Right renal cortex interstitium (tissue), 3 donors: ENCODE measurements at places on chromosomes 6 and 20.

DNA sequence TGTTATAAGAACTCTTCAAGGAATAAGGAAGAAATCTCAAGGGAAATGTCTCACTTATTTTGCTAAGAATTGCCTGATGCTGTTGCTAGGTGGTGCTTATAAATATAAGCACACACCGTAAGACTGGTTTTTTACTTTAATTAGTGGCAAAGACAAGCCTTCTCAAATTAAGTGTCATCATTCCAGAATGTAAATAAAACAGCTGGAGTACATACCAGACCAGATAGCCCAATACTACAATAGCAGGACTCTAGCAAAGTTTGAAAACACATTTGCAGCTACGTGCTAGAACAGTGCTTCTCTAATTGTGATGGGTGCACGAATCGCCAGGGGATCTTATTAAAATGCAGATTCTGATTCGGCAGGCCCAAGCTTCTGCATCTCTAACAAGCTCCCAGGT, 6.8 kb downstream of the CNKSR3 start:
- DNase-seq: no peak

GRCh38 chr6:30446259-30446658, 43.0 kb upstream of the HLA-E start:
- no peak for DNase-seq

- no peak for DNase-seq
These were observed 250.9 kb upstream of the RREB1 start for GRCh38 chr6:6856538-6857523.

- no peak for DNase-seq
These were observed 86.8 kb upstream of the SNAP25 start for GRCh38 chr20:10131732-10132345.

- no peak for DNase-seq
These were observed 20.1 kb upstream of the EMILIN3 start for GRCh38 chr20:41386502-41387427.

GRCh38 chr6:43088654-43089056, 12.5 kb downstream of the PTK7 start:
- no peak for DNase-seq

DNA sequence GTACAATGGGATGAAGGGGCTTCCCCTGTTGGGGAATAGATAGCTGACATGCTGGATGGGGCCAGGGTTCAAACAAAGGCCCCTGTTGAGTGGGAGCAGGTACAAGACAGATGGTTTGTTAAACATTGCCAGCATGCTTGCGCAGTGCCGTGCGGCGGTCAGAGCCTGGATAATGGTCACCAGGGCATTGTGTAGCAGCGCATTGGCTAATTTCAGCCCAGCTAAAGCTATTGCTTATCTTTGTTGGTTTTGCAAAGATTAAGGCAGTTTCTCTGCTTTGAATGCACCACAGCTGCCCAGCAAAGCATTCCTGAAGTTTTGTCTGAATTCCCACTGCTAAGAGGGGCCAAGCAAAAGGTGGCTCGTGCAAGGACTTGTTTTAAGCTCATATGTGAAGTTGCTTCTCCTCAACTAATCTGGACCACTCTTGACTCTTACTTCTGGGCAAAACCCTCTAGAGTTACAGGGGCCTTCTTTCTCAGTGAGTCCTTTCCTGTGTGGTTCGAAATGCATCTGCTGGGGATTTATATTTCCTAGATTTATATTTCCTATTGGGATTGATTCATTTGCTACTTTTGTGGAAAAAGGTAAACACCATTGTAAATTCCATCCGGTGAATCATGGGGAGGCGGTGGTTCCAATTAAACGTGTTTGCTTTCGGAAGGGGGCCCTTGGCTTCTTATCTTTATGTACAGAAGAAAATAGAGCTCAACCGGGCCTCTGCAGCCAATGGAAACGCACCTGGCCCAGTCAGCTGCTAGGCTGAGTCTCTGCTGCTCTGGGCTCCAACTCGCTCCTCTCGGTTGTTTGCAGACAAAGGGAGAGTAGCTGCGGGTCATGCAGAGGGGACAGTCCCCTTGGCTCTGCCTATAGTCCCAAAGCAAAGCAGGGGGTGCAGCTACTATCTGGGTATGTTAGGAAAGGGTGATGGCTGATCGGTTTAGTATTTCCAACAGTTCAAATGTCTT, 72.1 kb downstream of the FOXA2 start:
- no peak for DNase-seq

- no peak for DNase-seq
These were observed 92.5 kb downstream of the PREP start for GRCh38 chr6:105310371-105310770.
